Fibroblast of skin of back (primary cell): ENCODE measurements at places on chromosomes 5 and 9.

DNA sequence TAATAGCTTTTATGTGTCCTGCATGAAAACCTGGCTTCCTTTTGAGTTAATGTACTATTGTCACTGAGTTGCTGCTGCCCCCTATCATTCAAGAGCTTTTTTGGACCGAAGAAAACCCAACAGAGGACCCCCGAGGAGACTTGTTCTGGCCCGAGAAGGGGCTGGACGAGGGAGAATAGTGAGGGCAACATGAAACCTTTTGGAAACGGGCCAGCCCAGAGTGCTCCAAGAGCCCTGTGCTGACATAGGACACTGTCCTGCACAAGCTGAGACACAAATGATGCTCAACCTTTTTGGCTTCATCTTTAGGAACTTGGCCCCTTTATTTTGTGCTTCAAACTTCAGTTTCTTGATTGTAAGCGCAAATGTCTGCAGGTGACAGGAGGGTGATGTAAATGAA, 4.0 kb upstream of the GADD45G start:
- no peak for DNase-seq

GRCh38 chr9:112864403-112864802, 26.3 kb downstream of the SLC46A2 start:
- no peak for DNase-seq

- peak; percentile 72 for DNase-seq
These were observed 88.1 kb downstream of the PCSK1 start for GRCh38 chr5:96344678-96345577.

DNA sequence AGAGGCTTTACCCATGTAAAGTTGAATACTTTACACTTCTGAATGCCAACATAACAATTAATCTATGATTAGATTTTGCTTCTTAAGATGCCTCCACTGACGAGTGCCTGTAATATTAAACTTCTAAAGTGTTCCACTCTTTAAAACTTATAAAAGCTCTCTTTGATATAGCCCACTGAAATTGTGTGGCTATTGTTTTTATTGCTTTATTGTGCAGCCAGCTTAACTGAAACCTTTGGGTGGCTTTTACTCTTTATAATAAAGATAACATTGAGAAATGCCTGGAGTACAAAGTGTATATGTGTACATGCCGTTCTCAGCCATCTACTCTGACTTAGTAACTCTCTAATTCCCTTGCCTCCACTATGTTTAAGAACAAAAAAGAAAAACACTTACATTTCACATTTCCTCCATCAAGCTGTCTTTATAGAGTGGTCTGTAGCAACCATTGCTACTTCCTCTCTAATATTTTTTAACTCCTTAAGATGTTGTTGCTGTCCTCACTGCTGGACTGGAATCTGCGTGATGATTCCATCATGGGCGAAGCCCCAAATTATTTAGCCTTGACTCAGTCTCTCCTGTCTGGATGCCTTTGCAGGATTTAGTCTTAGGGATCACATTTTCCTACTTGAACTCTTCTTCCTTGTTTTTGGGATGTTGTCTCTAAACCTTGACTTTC, 9.1 kb downstream of the PIK3R1 start:
- DNase-seq, result no peak

GRCh38 chr9:28528049-28528448, 954.8 kb upstream of the C9orf72 start:
- no peak for DNase-seq

DNA sequence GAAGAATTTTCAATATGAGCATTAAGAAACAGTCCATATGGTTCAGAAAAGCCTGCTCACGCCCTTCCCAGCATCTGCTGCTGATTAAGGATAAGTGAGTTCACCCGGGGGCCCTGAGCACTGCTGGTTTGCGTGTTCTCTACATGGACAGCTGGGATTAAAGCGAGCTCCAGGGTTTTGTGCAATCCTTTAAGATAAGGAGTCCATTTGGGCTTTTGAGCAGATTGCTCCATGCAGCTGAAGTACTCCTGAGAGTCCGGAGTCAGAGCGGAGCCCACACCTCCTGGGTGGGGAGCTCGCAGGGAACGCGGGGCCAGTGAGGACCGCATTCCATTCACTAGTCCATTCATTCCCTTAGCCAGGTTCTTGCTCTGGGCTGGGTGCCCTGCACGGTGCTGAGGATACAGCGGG, 149.3 kb upstream of the COL5A1 start:
- DNase-seq, result peak; percentile 82

DNA sequence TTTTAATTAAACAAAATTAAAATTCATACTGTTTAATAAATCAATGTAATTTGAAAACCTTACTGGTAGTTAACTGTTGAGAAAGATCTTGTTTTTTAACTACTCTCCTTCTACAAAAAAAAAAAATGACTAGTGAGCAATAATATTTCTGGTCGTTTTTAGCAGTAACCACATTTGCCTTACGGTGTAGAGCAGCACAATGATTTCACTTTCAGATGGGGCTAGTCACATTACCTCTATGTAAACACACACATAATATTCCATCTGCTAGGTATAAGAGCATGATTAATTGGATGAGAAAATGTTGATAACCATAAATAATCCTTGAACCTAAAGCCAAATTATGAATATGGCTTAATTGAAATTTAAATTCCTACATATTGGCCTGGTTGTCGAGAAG, 198.1 kb downstream of the CHSY3 start:
- DNase-seq, result no peak

DNA sequence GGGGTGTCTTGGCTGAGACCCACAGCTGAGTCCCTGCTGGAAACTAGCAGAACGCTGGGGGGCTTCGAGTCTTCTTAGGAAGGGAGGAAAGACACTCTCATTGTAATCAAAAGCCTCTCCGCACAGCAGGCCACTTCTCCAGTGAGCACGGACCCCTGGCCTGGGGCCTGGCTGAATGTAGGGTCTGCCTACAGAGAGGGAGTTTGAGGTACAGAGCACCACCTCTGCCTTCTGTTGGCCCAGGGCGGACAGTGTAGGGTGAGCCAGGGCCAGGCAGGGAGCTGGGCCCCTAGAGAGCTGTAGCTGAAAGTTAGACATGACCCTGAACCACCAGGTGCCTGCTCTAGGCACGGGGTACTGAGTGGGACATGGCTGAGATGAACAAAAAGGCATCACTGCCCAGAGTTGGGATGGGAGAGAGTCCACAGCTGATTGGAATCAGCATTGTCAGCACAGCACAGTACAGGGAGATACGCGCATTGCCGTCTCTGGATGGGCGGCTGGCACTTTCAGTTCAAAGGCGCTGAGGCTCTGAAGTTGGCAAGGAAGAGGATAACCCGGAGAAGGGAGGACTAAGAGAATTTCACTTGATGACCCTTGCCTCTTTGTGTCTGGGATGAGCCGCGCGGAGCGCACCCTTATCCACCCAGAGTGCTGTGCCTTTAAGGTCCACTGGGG, 363 bp upstream of the SLC25A48 start:
- DNase-seq, result no peak

- no peak for DNase-seq
These were observed 29.1 kb downstream of the FGD3 start for GRCh38 chr9:92976431-92976830.

DNA sequence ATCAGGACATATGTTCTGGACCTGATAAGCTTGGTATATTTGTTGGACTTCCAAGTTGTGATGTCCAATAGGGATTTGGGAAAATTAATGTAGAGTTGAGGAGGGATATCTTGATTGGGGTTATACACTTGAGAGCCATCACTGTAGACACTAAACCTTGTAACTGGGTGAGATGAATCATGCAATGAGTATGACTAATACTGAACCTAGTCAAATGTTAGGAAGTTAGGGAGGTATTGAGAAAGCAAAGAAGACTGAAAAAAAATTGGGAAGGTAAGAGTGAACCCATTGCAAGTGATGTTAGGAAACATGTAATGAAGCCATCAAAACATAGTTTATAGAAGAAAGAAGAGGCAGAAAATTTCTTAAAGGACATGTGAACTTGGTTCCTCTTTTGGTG, 668.4 kb upstream of the CDH9 start:
- no peak for DNase-seq

GRCh38 chr5:147687118-147687517, 95.4 kb downstream of the JAKMIP2 start:
- DNase-seq, result no peak

- DNase-seq, result no peak
These were observed 237.4 kb downstream of the GOLPH3 start for GRCh38 chr5:31936683-31937082.

DNA sequence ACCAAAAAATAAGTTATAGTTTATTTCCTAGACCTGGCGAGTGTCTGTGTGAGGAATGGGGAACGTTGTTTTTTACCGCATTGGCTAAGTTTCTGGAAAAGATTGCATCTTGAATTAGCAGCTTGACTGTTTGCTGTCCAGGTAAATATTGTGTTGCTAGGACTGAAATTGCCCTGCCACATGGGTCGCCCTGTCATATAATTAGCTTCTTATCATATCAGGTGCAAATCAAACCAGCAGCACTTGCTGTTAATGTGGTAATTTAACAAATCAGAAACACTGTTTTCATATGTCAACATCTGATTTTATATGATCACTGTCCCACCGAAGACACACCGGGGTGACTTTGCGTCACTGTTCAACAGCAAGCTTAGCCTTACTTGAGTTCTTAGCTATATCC, 63.7 kb upstream of the ZNF622 start:
- DNase-seq, result no peak

- DNase-seq, result peak; percentile 54
These were observed 1.8 kb downstream of the CAVIN4 start for GRCh38 chr9:100579665-100580064.

- no peak for DNase-seq
These were observed 75.6 kb upstream of the SLC12A2 start for GRCh38 chr5:128007939-128008338.

DNA sequence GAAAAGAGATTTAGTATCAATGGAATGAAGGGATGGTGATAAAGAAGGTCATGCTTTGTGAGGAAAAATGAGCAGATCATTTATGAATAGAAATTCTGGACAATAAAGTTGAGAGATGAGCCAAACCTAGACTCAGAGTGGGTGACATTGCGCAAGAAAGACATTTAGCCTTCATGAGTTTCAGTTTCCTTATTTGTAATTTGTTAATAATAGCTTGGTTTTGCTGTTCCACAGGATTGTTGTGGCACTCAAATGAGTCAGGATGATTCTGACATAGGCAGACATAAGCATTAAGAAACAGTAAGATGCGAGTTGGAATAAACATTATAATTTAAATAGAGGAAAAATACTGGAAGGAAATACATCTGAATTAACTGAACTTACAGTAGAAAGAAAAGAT, 34.8 kb downstream of the ITGA2 start:
- peak; percentile 67 for DNase-seq

- peak; percentile 79 for DNase-seq
These were observed 372.4 kb downstream of the KCNN2 start for GRCh38 chr5:114734238-114734637.

- DNase-seq, result no peak
These were observed 23.4 kb upstream of the ORM1 start for GRCh38 chr9:114299286-114300152.

DNA sequence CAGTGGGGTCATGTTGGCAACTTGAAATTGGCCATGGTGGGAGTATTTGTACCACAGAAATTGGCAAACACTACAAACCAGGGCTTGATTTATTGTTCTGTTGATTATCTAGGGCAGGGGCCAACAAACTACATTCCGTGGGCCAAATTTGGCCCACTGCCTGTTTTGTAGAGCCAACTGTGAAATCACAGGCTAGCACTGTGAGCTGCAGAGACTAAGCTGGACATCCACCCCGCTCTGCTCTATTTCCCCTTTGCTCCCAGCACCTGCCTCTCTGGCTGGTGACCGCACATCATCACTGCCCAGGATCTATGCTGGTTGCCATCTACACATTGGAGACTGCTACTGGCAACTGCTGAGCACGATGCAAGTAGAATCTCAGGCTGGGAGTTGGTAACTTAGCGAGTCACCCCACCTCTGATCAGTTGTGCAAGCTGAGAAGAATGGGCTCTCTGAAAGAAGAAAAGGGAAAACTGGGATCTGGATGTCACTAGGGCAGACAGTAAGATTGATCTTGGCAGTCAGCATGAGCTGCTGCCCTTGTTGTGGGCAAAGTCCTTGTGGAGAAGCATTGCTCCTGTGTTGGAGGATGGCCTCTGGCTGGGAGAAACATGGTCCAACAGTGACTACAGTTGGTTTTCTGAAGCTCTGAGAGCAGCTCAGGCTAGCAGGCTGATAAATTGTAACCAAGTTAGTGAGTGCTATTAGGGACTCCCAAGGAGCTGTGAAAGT, 144.7 kb upstream of the RAD23B start:
- DNase-seq, result no peak

DNA sequence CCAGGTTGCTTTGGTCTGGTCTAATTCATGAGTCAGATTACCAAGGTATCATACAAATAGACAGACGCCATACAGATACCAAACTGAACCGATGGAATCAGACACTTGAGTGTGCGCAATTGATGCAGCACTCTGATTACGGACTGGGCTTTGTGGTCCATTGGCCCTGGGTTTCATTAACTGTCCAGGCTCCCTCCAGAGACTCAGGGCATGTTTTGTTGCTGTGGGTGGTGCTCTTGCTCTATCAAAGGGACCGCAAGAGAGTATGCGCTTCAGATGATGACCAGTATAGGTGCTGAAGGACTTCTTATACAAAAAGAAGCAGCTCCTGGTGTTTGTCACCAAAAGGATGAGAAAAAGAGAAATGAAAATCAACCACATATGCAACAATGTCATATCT, 36.9 kb upstream of the ANKRD55 start:
- no peak for DNase-seq

- DNase-seq, result peak; percentile 26
These were observed 164.7 kb downstream of the GRIA1 start for GRCh38 chr5:153655201-153655510.

- peak; percentile 18 for DNase-seq
These were observed 59.6 kb upstream of the SLC1A1 start for GRCh38 chr9:4430432-4431261.

GRCh38 chr9:88187631-88188030, 49.4 kb upstream of the SPATA31C2 start:
- DNase-seq, result peak; percentile 6

GRCh38 chr9:15856591-15856990, 303.7 kb downstream of the CCDC171 start:
- peak; percentile 66 for DNase-seq

GRCh38 chr9:95048225-95049087, 269.1 kb downstream of the FANCC start:
- DNase-seq, result peak; percentile 32
